ENCODE measurements at places on chromosomes 6 and 20. TPM values are rescaled to one million over a fixed set of nuclear protein-coding genes. Genes with fewer than 3 reads are reported as not detected.

- no peak for DNase-seq
Measured at GRCh38 chr6:110414669-110415068, 706 bp downstream of the DDO start.

The XKR7 gene
- polyA plus RNA-seq, result 0.21 TPM

DNA sequence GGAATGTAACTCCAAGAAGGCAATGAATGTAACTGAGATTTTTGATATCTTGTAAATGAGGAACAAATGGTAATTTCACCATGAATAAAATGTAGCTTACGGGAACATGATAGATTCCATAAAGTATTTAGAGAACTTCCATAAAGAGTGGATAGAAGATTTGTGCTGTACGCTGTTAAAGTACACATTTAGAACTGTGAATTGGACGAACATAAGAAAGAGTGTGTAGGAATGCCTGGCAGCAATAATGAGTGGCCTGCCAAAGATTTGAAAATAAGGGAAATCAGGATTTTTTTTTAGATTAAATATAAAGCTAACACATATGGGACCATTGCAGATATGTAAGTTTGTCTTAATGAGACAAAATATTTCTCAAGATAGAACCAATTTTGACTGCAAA is 1153.3 kb upstream of the EYS start:
- DNase-seq, result peak; percentile 4

The WFDC10B gene
- not detected for polyA plus RNA-seq

The EBF4 gene
- 4.4 TPM for polyA plus RNA-seq

GRCh38 chr6:22069306-22069800 is 227.5 kb downstream of the PRL start:
- peak; percentile 89 for DNase-seq

- DNase-seq, result peak; percentile 52
Measured at GRCh38 chr20:21826976-21827375, 121.5 kb downstream of the PAX1 start.

The UBE2C gene
- polyA plus RNA-seq, result 37.2 TPM

The SPEF1 gene
- not detected for polyA plus RNA-seq

The EYA2 gene
- polyA plus RNA-seq, result 3.5 TPM

- DNase-seq, result no peak
Measured at GRCh38 chr6:44837255-44837654, 449.7 kb downstream of the CDC5L start.

DNA sequence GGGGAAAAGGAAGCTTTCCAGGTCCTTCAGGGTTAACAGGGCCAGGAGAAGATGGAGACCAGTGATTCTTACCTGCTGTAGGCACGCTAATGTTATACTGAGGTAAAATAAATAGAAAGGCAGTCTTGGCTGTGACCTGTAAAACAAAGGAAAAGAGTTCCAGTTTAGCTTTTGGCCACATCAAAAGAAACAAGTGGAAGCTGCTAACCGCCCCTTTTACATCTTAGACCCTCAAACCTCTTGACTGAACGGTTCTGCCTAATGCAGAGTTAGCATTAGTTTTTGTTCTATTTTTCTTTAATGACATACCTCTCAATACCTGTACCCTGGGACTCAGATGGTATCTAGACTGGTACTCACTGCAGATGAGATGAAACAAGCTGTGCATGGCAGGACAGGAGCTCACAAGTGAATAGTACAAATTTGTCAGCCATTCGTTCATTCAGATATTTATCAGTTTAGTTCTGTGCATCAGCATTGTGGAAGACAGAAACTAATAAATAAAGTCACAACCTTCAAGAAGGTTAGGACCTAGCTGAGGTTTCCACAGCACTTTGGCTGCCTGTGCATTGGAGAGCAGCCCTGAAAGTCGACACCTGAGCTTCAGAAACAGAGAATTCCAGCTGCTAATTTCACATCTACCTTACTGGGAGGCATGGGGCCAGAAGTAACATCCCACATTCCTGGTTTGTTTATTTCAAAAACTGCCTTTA is 41.0 kb downstream of the TRAM2 start:
- DNase-seq, result no peak

The MEP1A gene
- polyA plus RNA-seq, result 24.9 TPM

DNA sequence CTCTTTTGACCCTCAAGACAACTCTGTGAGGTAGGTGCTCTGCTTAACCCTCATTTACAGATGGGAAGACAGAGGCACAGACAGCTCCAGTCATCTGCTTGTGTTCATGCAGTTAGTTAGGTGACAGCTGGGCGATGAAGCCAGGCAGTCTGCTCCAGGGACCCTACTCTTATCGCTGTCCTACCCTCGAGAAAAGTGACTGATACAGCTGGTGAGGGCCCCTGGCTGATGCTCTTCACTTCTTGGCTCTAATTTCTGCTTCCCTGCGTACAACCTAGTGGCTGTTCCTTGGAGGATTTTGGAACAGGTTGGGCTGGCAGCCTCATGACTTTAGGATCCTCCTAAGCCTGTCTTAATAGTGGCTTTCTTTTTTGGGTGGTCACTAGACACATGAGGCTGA is 9.1 kb upstream of the TJAP1 start:
- DNase-seq, result no peak

- DNase-seq, result no peak
Measured at GRCh38 chr6:168585441-168585840, 144.5 kb downstream of the SMOC2 start.

The HLA-DPA1 gene
- polyA plus RNA-seq, result 13.0 TPM

DNA sequence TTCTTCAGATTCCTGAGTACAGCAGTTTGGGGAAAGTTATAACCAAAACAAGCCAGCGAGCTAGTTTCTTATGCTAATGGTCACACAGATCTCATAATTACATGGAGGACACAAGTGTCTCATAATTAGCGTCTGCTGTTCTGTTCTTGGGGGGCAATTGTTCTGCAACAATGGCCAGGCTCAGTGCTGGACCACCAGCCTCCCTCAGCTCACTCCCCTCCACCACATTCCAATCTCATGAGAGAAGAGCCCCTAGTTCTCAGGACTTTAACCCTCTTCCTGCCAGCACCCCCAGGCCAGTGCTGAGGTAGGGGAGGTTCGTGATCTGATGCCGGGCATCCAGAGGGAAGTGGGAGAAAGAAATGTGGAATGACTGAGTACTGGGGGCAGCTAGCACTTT is 20.2 kb upstream of the TOX2 start:
- no peak for DNase-seq

The FAM217A gene
- 1.1 TPM for polyA plus RNA-seq

The ID4 gene
- polyA plus RNA-seq, result 9.0 TPM

Data from muscle of leg (tissue), 16 donors.